ENCODE measurements at places on chromosomes 3 and 15.

DNA sequence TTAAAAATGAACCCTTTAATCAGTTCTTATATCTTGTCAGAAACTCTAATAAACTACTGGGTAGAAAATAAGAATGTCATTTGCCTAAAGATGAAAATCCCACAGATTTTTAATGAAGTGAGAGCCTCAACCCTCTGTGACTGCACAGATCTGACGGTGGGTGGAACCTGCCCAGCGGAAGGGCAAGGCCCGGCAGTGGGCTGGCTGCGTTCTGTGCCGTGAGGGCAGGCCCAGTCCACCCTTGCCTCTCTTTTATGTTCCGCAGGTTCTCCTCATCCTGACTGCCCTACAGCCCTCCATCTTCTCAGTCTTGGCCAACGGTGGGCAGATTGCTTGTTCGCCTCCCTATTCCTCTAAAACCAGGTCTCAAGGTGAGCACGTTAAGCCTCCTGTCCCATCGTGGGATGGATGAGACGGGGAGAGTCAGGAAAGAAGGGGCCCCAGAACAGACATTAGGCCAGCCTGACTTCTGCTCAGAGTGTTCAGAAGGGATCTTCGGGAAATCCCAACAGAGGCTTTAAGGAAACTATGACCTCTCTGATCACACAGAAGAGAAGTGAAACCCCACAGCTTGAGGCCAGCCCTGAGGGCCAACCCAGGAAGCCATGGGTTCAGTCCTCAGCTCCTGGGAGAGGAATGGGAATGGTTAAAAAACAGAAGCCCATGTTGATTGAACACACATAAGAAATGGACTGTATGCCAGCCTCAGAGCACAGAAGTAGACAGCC lies 16.0 kb downstream of the SLC51A start:
- DNase-seq = no peak

DNA sequence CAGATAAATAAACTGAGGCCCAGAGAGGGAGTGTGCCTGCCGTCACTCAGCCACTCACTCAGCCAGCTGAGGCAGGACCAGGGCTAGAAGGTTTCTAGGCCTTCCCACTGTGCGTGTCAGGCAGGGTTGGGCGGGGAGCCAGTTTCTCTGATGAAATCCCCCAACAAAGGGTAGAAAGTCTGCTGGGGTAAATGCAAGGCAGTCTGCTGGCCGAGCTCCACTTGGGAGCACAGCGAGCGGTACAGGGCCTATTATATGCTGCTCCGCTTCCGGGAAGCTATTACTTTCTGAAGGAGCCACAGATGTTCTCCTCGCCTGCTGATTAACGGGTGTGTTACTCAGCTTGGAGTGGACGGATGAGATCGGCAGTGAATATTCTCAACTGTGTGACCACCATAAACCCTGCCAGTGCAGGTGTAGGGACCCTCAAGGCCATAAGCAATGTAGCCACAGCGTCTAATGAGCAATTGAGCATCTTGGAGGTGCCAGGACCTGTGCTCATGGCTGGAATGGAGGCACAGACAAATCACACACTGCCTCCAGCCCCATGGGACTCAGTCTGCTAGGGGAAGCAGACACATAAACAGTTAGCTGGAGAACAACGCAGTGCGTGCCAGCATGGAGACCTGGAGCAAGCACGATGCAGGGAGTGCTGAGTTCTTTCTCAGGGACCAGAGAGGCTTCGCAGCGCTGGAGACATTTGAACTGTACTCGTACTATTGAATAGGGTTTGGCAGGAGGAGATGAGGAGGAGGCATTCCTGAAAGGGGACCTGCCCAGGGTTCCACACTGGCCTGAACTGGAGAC lies 42.1 kb downstream of the CORO2B start:
- peak; percentile 97 for DNase-seq

DNA sequence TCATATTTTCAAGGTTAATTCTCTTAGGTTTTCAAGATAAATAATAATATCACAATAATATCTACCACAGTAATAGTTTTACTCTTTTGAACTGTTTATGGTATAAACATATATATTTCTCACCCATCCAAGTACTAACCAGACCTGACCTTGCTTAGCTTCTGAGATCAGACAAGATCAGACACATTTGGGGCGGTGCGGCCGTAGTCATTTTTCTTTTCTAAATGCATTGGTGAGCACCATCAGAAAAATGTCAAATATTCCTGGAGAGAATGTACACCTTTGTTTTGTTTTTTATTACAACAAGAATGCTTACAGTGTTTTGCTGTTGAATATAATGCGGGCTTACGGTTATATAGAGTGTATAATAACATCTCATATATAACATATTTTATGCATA lies 267.8 kb downstream of the ADAMTS17 start:
- no peak for DNase-seq

GRCh38 chr3:182585532-182586150 lies 207.7 kb upstream of the ATP11B start:
- no peak for DNase-seq

DNA sequence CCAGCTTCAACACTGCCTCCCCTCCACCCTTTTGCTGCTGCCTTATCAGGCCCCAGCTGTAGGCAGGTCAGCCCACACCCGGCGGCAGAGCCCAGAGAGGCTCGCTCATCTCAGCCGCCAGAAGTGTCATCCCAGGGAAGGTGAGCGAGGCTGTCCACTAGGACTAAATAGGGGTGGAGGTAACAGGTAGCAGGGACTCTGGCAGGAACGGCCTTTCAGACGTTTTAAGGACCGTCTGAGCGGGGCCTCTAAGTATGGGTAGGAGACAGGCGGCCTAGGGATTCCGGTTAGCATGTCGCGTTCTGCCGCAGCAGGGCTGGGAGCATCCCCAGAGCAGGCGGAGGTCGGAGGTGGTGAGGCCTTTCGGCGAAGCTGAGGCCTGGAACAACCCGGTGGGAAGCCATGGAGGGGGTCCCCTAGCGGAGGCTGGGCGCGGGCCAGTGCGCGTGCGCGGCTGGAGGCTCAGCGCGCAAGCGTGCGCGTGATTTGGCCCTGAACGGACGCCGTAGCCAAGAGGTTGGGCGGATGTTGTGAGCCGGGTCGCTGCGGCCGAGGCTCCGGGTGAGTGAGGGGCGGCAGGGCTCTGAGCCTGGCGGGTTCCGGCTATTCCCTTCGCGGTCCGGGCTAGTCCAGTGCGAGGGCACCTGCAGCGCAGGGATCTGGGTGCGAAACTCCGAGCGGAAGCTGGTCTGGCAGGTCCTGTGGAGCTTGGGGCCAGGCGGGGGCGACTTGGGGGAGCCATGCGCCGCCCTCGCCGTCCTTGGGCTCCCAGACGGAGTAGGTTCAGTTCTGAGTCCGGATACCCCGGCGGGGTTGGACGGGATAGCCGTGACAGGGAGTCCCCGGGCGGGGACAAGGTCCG lies at the start of the genes MST1 and RNF123:
MST1 (minus strand) TSS at position 429 of the 862 bp plus-strand sequence. CDS start 783 bp downstream, outside the sequence.
RNF123 (plus strand) TSS at position 512 of the 862 bp plus-strand sequence. CDS start 1,609 bp downstream, outside the sequence.
- DNase-seq = peak; percentile 94

DNA sequence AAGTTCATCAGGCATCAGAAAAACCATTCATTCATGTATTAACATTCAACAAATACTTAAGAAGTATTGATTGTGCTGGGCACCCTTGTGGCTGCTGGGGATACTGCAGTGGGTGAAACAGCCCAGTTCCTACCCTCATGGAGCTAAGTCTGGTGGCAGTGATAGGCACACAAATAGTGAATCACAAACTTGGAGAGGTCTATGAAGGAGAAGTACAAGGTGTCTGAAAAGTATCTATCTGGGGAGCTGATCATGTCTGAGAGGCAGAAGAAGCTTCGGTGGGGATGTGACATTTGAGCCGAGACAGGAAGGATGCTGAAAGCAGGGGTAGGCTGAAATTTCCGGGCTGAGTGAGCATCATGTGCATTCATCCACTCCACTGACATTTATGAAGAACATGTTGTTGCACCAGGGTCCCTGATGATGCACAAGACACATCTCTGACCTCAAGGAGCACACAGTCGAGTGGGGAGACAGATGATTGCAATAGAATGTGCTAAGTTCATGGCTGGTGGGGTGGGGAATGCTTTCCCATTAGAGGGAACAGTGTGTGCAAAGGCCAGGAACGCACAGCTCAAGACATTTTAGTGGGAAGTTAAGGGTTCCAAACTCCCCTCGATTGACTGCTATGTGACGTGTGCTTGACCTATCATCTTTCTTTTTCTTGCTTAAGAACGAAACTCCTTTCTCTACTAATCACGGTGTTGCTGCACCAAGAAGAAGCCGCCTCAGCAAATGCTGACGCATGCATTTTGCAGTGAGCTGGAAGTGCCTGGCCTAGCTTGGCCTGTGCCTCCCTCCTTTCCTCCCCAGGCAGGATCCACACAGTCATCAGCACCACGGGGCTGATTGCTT lies 309.1 kb upstream of the ICE2 start:
- peak; percentile 67 for DNase-seq

DNA sequence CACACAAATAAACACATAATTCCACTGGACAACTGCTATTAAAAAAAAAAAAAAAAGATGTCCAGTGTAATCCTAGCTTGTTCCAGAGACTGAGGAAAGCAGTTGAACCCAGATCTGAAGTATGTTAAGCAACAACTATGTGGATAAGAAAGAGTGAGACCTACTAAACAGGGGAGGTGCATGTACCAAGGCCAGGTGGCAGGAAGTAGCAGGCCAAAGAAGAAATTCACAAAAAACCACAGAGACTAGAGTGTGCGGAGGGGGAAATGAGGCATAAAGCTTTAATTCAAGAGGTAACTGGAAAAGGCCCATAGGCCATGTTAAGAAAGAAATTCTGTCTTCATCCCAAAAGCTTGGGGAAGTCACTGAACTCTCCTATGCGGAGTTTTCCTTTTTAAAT lies 490.0 kb downstream of the NAALADL2 start:
- DNase-seq = no peak

- no peak for DNase-seq
These were observed 120.5 kb upstream of the LMCD1 start for GRCh38 chr3:8380904-8381704.

GRCh38 chr15:36905908-36906307 lies 194.4 kb downstream of the MEIS2 start:
- DNase-seq = peak; percentile 38

DNA sequence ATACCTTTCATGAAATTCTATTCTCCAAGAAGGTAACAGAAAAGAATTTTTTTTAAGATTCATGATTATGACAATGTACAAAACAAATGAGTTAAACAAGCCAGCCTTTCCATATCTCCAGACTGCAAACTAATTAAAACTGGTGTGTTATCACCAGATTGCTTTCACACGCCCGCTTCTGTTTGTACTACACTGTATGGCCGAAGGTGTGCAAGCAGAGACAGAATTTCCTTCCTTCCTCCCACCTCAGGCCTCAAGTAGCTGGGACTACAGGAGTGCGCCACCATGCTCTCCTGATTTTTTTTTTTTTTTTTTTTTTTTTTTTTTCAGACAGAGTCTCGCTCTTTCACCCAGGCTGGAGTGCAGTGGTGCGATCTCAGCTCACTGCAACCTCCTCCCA lies 400.4 kb downstream of the MAGI1 start:
- no peak for DNase-seq

DNA sequence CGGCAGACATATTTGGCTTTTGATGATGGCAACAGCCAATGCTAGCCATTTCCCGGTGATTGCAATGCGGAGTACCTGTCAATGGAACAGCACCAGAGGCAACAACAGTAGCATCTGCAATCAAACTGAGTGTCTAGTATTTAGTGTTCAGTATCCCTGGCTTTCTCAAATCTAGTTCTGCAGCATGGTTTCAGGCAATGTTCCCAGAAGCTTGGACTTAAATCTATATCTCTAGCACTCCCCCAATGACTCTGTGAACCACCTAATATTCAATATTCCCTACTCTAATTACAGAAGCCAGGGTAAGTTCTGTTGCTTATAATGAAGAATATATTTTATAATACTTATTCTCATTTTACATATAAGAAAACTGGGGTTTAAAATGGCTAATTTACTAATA lies 48.2 kb downstream of the TBL1XR1 start:
- no peak for DNase-seq

DNA sequence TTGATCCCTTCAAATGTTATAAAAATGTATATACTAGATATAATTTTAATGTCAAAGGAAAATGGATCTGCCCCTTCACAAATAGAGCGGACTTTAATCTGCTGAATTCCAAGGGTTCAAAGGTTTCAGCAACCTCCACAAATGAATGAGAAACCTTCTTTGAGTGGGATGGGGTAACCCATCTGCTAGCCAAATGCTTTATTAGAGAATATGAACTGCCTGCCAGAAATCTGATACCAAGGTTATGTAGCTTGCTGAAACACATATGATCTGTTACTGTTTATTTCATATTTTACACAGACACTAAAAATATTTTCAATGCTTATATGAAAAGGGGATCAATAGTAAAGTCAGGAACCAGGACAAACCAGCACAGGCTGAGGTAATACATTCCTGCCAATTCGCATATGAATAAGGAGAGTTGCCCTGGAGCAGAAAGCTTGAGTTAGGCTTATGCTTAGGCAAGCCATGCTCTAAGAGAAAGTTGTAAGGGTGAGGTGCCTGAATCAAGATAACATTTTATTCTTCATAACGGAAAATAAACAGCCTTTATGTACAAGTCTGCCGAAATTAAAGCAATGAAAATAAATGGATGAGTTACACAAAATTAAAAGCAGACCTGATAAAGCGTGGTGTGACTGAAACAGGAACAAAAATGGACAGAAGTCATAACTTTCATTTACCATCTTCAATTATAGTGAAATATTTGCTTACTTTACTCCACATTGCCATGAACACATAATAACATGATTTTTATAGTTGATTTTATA lies 26.5 kb downstream of the PLOD2 start:
- DNase-seq = no peak

DNA sequence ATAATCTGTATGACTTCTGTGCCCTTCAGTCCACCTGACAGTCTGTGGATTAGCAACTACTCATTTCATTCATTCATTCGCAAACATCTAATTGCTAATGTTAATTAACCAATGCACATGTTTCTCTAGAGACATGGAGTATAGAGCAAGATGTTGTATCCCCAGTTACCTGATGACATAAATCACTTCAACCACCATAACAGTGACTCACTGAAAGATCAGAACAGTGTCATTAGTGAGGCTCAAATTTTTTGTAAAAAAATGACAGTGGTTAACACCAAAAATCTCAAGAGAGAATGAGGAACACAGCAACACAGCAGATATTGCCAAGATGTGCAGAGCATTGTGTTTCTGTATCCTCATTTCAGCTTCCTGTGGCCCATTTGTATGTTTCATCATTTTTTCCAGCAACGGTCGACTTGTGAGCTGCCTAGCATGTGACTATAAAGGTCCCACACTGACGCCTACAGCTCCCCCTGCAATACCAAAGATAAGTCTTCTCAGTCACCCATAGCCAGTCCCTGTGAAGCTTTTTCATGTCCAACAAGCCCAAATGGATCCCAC lies 3.7 kb upstream of the PLD1 start:
- no peak for DNase-seq

DNA sequence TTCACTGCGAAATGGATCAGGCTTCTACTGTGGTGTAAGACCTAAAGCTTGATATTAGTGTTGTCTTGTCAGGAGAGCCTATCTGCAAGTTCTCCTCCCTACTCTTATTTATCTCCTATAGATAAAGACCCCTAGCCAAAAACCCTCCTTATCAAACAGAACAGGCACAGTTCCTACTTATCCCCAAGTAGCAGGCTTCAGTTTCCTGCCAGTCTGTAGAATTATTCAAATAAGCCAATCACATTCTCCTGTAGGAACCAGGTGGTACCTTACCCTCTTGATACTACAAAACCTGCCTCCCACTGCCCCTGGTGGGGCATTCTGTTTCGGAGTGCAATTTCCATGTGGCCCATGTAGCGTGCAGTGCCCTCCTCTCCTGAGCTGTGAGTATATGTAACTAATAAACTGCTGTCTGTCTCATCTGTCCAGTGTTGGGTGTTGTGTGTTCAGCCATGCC lies 28.7 kb downstream of the HDGFL3 start:
- no peak for DNase-seq
